ENCODE measurements at places on chromosomes 3 and 15.

DNA sequence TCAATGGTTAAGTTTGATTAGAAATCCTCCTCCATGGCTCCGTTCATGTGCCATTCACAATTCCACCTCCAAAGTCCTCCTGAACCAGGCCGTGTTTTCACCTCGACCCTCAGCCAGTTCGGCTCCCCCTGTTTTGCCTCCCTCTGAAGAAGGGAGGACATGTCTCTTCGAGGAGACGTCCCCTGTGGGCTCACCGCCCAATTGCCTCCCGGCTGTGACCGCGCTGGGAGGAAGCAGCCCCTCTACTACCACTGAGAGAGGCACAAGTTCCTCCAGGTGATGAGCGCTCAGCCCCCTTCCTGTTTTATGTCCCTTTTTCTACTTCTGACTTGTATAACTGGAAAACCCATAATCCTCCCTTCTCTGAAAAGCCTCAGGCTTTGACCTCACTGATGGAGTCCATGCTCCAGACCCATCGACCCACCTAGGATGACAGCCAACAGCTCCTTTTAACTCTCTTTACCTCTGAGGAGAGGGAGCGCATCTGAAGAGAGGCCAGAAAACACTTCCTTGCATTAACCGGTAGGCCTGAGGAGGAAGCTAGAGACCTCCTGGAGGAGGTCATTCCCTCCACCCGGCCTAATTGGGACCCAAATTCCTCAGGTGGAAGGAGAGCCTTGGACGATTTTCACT, 4.7 kb downstream of the DET1 start:
- no peak for DNase-seq

GRCh38 chr3:156898296-156898880, 72.2 kb downstream of the LEKR1 start:
- DNase-seq, result no peak

DNA sequence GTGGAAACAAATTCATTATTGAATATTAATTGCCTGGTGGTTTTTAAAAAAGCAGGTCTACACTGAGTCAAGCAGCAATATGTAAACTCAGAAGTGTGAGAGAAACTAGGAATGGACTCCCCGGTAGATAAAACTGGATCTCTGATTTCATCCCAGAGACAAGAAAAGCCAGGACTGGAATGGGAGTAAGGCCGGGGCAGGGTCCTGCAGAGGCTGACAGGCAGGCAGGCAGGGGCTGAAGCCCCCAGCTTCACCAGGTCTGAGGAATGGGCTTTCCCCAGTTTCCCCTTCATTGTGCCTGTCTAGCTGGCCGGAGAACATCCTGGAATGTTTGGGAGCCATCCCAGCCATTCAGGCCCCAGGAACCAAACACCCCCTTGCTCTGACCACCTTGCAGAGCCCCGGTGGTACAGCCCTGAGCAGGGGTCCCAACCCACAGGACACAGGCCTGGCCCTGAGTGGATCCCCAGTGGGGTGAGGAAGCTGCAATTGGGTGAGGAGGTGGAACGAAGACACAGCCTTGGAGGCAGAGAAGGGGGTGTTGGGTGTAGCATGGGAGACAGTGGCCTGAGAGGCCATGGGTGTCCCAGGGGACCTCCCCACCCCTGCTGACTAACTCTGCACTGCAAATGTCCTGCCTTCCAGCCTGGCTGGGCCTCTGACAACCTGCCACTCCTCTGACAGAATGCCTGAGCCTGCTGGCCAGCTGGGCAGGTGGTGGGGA, 31.7 kb upstream of the XYLB start:
- DNase-seq, result no peak

DNA sequence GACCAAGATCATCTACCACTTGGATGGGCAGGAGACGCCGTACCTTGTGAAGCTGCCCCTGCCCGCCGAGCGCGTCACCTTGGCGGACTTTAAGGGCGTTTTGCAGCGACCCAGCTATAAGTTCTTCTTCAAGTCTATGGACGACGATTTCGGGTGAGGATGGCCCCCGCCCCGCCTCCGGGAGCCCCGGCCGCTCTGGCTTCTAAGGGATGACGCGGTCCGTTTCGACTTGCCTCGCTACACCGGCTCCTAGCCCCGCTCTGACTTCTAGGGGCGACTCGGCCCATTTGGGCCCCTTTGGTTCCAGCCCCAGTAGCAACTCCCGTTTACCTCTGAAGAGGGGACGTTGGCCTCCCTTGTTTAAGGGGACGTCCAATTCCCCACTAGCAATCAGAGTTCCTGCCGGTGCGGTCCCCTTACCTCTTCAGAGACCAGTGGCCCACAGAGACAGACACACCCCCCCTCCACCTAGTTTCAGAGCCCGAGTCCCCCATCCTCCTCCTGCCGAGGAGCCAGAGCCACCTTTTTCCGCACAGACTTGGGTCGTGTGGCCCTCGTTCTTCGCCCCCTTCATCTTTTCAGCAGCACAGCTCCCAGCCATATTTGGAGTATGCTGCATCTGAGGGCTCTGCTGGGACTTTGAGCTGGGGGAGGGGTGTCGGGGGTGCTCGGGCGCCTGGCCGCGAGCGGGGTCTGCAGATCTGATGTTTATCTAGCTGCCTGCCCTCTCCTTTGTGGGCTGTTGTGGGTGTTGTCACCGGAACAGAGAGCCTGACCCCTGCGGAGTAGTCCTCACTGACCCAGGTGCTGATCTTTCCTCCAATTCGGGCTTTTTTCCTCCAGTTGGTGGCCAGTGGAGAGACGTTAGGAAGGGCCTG, 706 bp downstream of the DVL3 start:
- DNase-seq, result peak; percentile 77

DNA sequence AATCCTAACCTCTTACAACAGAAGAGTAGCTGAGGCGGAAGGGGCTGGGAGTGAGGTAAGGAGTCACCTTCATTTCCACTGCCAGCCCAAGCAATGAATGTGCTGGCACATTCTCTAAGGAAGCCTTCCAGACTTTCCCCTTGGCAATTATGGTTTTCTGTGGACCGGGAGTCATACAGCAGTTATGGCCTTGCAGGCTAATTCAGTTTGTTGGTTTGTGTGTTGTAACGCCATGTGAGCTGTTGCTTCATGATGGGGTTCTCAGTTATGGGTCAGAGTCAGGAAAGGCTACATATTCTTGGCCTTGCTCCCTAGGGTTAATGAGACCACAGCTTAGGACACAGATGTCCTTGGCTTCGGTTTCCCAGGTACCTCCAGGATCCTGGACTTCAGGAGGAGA, 137.0 kb downstream of the ADAMTS17 start:
- no peak for DNase-seq

- DNase-seq, result no peak
Observed at GRCh38 chr3:188979248-188979647, 192.5 kb upstream of the TPRG1 start.

DNA sequence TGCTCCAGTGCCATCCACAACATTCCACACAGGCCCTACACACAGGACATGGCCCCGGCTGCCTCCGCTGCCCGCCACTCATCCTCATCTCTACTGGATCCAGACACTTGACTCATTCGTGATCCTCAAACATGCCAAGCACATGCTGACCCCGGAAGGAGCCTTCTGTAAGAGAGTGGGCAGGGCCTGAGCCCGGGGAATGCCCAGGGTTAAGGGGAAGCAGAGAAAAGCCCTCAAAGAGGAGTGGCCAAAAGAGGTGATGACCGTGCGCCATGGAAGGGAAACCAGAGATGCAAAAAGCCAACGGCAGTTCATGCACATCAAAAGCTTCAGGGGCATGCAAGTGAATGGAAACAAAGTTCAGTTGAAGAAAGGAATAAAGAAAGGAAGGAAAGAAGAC, 46.1 kb downstream of the RFTN1 start:
- no peak for DNase-seq

GRCh38 chr3:141110322-141110721, 59.2 kb downstream of the SPSB4 start:
- DNase-seq, result no peak

GRCh38 chr15:60660290-60661051, 181.5 kb upstream of the ICE2 start:
- DNase-seq, result no peak

DNA sequence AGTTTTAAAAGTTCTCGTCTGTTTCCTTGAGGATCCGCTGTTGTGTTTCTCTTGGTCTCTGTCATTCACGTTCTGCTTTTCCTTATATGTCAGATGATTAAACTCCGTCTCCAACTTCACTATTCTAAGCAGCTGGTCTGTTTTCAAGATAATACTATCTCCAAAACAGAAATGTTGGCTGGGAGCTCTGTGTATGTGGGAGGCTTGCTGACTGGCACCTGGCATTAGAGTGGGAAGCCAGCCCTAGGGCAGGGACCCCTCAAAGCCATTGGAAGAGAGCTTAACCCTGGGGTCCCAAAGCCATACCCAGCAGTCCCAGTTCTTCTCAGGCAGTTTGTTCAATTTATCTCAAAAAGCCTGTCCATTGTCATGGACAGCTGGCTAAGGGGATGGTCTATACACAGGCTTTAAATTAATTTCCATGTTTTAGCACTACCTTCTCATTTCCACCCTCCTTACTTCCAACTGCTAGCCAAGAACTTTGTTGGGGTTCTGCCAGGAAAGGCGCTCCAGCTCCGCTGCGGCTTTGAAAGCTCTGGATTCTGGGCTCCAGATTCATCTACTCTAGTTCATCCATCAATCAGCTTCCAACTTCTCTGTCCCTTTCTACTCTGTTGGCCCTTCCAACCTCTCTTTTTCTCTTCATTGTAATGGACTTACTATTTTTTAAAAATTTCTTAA, 9.2 kb downstream of the BTBD1 start:
- DNase-seq, result no peak

DNA sequence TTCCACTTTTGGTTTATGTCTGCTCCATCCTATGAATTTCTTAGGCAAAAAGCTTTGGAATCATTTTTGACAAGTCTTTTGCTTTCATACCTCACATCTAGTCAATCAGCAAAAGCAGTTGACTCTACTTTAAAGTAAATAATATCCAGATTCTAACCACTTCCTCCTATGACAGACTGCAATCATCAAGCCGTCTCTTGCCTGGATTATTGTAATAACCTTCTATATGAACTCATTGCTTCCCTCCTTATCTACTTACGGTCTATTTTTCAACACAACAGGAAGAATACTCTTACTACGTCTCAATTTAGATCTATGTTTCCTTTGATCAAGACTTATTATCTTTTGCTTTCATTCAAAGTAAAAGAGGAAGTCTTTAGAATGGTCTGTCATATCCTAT, 20.7 kb downstream of the CLDN1 start:
- no peak for DNase-seq

DNA sequence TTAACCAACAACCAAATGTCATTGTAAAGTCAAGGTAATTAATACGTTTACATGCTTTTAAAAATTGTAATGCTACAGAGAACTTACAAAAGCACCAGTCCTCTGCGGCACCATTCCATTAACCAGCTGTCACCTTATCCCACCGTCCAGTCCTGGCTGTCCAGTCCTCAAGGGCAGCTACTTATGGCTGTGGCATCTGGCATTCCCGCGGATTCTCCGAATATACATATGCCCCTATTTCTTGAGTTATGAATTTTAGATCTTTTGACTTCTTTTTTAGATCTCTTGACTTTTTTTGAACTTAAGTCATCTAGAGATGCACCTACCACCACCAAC, 382 bp upstream of the POMGNT2 start:
- no peak for DNase-seq

- no peak for DNase-seq
Observed at GRCh38 chr3:56121716-56122115, 346.6 kb downstream of the ERC2 start.

- DNase-seq, result no peak
Observed at GRCh38 chr3:183148056-183148455, 14.5 kb downstream of the LAMP3 start.

DNA sequence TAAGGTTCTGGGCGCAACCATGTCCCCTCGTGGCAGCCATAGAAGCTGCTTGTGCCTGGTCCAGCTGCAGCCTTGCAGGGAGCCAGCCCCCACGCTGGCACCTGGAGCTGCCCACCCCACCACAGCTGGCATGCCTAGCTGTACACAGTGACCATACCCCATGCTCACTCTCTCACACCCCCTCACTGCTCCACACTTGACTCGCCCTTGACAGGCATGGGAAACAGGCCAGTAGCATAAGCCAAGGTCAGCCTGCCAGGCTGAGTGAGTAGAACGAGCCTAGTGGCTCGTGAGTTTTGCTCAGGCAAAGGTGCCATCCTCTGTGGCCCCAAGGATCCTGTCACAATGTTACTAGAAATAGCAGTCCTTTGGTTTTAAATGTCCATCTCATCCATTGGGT, 52.7 kb upstream of the CADM2 start:
- no peak for DNase-seq

Measured in retina (tissue), 1 donor.